Cardiac muscle cell (in vitro differentiated cells and primary cell): ENCODE measurements at places on chromosomes 5 and 9. TPM values are rescaled to one million over a fixed set of nuclear protein-coding genes. Genes with fewer than 3 reads are reported as not detected.

Gene LYSMD3
- 9.0 and 11.1 TPM in 2 replicates for total RNA-seq

GRCh38 chr5:52738095-52738506 lies 49.6 kb upstream of the ITGA1 start:
- peak; percentile 32 for DNase-seq

Gene HSDL2
- total RNA-seq, result 35.4 and 46.4 TPM in 2 replicates

Gene SGCD
- 1.3 and 1.9 TPM in 2 replicates for total RNA-seq

Gene FBXO10
- 19.8 and 25.6 TPM in 2 replicates for total RNA-seq

Gene TRIP13
- total RNA-seq, result 9.8 and 10.4 TPM in 2 replicates

Gene TLX3
- total RNA-seq, result not detected in 2 replicates

DNA sequence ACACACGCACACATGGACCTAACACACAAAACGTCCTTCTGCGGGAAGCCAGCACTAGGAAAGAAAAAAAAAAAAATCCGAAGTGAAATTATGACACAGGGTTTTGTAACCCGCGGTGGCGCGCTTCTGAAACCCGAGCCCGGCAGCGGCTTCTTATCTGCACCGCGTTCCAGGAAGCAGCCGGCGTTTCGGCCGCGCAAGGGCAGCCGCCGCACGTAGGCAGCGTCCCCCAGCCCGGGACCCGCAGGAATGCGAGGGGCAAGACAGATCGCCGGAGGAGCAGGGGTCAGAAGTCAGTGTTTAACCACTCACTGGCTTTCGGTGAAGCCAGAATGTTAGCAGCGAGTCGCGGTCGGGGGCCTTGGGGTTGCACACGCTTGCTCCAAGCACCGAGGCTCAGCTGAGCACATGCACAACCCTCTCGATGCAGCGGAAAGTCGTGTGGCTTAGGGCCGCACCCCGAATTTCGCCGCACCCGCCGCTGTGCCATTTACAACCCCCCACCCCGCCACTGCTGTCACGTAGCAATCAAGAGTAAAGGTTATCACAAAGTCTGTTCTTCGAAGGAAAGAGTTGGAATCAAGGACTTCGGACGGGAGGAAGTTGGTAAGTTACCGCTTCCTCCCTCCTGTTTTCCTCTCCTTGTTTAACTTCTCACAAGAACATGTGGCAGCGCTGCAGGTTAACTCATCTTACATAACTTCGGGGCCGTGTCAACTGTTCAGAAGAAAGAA lies 167.9 kb downstream of the AUH start:
- peak; percentile 98 for DNase-seq

- no peak for DNase-seq
Measured at GRCh38 chr9:112654282-112654681, 63.6 kb downstream of the INIP start.

GRCh38 chr5:145204743-145205142 lies 630.4 kb downstream of the PRELID2 start:
- DNase-seq, result no peak

GRCh38 chr5:111299067-111299481 lies 74.9 kb downstream of the CAMK4 start:
- no peak for DNase-seq

DNA sequence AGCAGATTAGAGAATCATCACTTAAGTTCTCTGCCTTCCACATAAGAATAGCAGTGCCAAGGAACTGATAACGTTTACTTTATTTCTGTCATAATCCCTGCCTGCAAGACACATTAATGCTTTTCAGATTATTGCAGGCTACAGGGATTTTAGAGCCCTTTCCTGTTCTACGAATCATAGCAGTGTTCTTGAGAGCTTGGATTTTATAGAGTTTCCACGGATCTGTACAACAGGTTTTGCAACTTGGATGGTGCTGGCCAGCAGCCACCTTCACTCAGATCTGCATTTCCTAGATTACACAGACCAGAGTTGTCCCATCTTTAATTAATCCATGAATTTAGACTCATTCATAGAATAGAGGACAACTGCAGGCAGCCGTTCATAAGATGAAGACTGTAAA lies 38.1 kb downstream of the SLC12A2 start:
- no peak for DNase-seq

- DNase-seq, result no peak
Measured at GRCh38 chr5:149013796-149014195, 49.1 kb downstream of the SH3TC2 start.

GRCh38 chr9:76873056-76873792 lies 32.7 kb downstream of the PRUNE2 start:
- DNase-seq, result peak; percentile 13

- DNase-seq, result no peak
Measured at GRCh38 chr5:179605026-179605833, 18.2 kb downstream of the HNRNPH1 start.

Gene GPR151
- total RNA-seq, result not detected in 2 replicates
